ENCODE measurements at places on chromosomes 1 and 21.

DNA sequence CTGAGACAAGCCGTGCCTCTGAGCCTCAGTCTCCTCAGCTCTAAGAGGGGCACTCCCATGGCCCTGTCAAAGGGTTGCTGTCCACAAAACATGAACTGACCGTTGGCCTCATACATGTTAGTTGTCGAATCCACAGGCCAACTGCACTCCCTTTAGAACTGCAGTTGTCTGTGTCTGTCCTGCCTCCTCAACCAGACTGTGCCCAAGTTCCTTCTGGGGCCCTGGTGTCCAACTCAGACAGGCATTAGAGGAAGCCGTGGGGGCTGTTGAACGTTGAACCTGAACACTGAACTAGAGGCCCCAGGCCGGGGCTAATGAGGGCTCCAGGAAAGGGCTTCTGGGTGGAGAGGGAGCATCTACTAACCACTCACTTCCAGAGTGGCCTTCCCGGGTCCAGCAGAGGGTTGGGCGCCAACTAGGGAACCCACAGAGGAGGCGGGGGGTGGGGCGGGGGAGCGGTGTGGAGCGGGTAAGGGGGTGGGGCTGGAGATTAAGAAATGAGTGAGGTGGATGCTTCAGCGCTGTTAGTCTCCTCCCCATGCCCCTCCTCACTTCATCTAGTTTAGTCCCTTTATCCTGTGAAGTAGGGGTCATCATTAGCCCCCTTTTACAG is at the start of gene RAB42:
Gene RAB42 (plus strand): TSS at position 558 of the 613 bp plus-strand sequence. CDS start 247 bp downstream, outside the sequence.
- DNase-seq, result peak; percentile 42

DNA sequence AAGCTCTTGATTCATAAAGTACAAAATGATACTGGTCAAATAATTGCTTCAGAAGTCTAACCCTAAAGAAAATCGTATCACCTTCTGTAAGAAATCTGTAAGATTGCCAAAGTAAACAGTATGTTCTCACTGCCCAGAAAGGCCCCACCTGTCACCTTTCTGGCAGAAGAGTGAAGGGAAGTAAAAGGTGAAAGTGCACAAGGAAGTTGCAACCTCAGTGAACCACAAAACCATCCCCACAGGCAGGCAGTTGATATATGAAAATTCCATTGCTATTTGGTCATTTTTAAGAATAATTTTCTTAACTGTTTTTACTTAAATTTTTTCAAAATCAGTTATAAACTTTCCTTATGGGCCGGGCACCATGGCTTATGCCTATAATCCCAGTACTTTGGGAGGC is 48.5 kb upstream of the FBXO28 start:
- no peak for DNase-seq

DNA sequence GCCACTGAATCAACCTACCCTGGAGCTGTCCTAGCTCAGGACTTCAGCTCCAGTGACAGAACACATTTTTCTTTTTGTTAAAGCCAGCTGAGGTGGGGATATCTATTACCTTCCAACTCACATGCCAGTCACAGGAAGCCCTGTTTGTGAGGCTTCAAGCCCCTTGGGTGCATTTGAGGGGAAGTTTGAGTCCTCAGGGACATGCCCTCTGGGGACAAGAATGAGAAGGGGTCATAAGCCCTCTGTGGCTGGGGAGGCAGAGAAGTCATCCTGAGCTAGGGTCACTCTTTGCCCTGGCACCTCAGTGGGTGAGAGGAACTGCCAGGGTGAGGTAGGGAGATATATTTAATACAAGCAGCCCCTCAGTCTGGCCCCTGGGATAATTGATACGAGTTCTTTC is 33.5 kb upstream of the CLDN14 start:
- DNase-seq, result no peak

DNA sequence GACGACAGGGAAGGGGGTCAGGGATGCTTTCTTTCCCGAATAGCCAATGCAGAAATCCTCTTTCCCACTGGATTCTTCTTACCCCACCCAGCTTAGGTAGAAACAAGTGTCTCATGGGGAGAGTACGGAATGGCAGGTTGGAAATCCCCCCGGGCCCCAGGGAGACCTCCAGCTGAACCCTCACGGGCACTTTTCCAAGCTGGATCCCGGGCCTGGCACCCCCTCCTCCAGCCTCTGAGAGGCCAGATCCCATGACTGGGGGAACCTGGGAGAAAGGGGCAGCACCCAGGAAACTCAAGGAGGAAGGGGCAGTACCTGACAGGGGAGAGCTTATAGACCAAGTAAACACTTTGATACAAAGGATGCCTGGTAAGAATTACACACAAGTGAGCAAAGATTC is 1.3 kb downstream of the PKP1 start:
- no peak for DNase-seq

GRCh38 chr1:76477156-76477555 is 390.1 kb upstream of the ST6GALNAC5 start:
- DNase-seq, result no peak

DNA sequence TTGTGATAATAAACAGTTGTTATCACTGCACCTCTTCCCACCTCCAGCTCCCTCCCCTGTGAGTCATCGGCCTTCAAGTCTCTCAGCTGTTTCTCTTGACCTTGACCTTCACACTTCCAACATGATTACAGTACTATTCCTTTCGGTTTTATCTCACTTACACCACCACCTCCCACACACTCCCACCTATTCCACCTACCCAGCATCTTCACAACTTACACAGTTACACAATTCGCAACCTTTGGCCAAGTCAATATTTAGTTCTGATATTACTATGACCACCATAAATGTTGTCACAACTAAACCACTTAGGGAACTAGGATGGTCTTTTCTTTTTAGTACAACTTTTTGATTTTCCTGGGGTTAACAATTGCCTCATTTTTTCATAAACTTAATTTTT is 60.2 kb downstream of the RIPK4 start:
- DNase-seq, result peak; percentile 55

DNA sequence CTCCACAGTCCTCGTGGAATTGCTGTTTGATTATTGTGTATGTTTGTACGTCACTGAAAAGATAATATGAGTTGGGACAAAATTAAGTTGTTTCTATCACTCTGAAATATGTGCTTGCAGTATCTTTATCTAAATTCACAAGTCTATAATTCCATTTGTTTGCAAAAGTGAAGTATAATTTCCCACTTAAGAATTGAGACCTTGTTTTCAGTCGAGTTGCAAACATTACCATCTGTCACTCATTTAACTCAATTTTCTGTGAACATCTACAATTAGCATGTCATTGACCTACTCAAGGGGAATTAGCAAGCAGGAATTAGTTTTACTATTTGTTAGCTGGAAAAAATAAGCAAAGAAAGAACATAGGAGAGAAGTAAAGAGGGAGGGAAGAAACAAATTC is 195.8 kb downstream of the TPR start:
- DNase-seq, result no peak
